ENCODE measurements at places on chromosomes 6 and 20.

- DNase-seq = peak; percentile 77
These were observed 42.7 kb upstream of the GCNT2 start for GRCh38 chr6:10478187-10479040.

DNA sequence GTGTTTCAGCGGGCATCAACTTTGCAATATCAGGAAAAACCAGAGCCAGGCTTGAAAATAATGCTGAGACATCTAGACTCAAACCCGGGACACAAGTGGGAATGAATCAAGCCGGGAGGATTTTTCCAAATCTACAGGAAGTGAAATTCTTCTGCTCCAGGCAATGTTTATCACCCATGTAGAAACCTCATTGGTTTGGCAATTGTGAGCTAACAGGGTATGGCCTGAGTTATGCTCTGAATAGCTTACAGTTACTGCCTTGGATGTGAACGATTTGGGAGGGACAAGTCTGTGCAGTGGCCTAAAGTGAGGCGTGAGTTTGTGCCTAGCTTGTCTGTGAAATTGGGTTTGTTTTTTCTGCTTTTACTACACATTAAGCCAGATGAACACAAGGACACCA lies 87.4 kb downstream of the PCSK2 start:
- DNase-seq = no peak

DNA sequence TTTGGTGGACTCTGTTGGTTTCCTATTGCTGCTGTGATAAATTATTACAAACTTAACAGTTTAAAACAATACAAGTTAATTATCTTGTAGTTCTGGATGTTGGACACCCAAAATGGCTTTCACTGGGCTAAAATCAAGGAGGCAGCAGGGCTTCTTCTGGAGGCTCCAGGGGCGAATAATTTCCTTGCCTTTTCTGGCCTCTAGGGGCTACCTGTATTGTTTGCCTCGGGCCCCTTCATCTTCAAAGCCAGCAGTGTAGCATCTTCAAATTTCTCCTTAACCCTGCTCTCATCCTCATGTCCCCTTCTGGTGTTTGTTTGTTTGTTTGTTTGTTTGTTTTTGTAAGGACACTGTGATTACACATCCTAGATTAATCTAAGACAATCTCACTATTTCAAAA lies 60.5 kb upstream of the ANKEF1 start:
- no peak for DNase-seq

GRCh38 chr6:52726741-52727535 lies 36.3 kb downstream of the GSTA2 start:
- DNase-seq = no peak

GRCh38 chr20:46791722-46792416 lies 82.4 kb downstream of the SLC2A10 start:
- no peak for DNase-seq

DNA sequence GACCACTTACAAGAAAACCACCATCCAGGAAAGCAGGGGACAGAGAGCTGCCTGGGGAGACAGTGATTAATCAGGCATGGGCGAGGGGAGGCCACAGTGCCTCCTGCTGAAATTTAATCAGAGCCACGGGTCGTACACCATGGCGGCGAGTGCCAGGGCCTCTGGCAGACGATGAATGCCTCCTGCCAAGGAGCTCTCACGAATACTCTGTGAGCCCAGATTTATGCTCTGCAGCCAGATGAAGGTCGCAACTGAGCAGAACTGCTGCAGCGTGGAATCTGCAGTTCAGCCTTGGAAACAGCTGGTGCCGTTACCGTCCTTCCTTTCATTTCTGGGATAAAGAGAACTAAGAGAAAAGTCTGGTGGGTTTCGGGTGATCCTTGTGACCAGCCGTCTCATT lies 85.6 kb downstream of the BFSP1 start:
- no peak for DNase-seq

DNA sequence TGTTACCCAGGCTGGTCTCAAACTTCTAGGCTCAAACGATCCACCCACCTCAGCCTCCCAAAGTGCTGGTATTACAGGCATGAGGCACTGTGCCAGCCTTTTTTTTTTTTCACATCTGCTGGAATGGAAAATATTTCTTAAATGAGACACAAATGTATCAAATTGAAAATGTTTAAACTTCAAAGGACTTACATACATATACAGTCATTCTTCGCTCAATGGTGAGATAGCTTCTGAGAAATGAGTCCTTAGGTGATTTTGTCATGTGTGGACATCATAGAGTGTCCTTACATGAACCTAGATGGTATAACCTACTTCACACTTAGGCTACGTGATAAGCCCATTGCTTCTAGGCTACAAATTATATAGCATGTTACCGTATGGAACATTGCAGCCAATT lies 43.1 kb downstream of the MICA start:
- no peak for DNase-seq

DNA sequence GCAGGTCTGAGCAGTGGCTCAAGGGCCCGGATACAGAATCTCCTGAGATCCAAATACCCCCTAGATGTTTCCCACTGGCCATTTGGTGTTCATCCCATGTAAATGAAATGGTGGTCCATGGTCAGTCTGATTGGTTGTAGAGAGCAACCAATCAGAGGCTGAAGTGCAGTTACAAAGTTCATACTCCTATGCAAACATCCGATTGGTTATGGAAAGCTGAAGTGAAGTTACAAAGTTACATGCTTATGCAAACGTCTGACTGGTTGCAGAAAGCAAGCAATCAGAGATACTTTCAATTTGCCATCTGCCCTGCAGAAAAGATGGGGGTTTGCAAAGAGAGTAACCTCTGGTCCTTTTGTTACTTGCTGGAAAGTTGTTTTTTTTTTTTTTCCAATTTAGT lies 313.6 kb downstream of the CDKAL1 start:
- no peak for DNase-seq

DNA sequence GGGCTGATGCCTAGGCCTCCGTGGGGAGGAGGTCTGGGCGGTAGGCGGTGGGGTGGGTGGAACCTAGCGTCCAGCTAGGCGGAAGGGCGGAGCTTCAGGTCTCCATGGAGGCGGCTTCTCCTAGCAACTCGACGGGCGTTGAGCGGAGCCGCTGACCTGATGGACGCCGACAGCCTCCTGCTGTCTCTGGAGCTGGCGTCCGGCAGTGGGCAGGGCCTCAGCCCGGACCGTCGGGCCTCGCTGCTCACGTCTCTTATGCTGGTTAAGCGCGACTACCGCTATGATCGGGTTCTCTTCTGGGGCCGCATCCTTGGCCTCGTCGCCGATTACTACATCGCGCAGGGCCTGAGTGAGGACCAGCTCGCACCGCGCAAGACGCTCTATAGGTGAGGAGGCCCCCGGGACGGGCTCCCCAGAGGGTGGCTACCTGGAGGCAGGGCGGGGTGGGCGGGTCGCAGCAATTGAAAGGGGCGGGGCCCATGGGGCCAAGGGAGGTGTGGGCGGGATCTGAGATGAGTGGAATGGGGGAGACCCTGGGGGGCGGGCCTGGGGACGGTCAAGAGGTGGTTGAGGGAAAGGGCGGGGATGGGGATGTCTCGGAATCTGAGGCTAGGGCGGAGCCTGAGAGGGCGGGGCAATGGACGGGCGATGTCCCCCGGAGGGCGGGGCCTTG lies at the start of gene RSPH9:
Gene RSPH9 (plus strand): TSS at position 97 of the 673 bp plus-strand sequence. CDS start 63 bp downstream, at position 160.
- DNase-seq = peak; percentile 61

- no peak for DNase-seq
These were observed 571.7 kb downstream of the DHX35 start for GRCh38 chr20:39533858-39534257.

GRCh38 chr20:49615401-49616153 lies 47.6 kb upstream of the PTGIS start:
- no peak for DNase-seq

GRCh38 chr20:22699396-22699795 lies 115.0 kb upstream of the FOXA2 start:
- no peak for DNase-seq

- DNase-seq = peak; percentile 6
These were observed 15.6 kb upstream of the SYNDIG1 start for GRCh38 chr20:24453869-24454268.

- no peak for DNase-seq
These were observed 133.9 kb downstream of the KIF13A start for GRCh38 chr6:17853533-17853932.

GRCh38 chr6:34146801-34147592 lies 1.1 kb upstream of the GRM4 start:
- DNase-seq = no peak

DNA sequence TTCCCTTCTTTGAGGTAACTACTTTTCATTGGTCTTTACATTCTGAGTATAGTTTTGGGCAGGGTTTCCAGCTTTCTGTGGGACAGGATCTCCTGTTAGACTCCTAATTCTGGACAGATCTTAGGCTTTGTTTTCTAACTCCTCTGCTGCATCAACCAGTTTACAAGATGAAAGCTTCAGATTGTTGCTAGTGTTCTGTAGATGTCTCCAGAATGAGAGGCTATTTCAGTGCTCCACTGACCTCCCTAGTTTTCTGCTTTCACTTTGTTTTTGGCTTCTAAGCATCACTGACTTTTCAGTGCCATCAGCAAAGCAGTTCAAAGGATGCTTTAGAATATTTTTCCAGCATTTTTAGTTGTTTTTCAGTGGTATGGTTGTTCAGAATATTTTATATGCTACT lies 101.4 kb downstream of the LIN28B start:
- DNase-seq = no peak

- DNase-seq = no peak
These were observed 707.9 kb downstream of the RFPL4B start for GRCh38 chr6:113055061-113055460.

GRCh38 chr6:136127873-136128272 lies 122.2 kb downstream of the MTFR2 start:
- DNase-seq = no peak

DNA sequence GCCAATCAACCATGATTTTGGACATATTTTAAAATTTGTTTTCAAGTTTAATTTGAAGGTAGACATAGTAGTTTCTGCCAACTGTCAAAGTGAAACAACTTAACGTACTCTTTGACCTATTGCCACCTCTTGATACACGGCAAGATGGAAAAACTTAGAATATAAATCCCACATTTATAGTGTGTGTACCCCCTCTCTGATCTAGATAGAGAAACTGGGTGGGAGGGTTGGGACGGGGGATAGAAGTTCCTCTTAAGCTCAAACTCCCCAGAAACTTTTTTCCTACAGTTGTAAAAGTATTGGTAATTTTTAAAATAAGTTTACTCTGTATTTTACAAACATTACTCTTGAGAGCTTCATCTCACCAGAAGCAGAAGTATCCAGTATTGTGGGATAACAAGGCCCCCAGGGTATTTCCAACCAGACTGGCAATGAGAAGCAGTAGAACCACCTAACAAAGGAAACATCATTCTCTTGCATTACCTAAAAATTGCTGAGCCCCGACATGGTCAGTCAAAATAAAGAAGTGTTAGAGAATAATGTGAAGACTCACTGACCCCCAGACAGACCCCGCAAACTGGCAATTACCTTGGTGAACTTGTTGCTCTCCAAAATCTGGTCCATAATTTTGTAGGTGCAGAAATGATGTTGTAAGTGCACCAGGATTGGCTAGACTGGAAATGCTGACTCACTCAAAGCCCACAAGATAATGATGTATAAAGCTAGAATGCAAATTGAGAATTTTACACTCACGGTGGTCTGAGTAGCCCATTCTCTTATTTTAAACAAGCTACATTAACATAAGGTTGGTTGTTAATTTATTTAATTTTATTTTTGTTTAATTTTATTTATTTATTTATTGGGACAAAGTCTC lies 74.7 kb upstream of the TNFAIP3 start:
- peak; percentile 71 for DNase-seq

- peak; percentile 87 for DNase-seq
These were observed 280.6 kb upstream of the PRDM1 start for GRCh38 chr6:105805501-105806023.

GRCh38 chr20:7617797-7618196 lies 322.5 kb downstream of the HAO1 start:
- no peak for DNase-seq

DNA sequence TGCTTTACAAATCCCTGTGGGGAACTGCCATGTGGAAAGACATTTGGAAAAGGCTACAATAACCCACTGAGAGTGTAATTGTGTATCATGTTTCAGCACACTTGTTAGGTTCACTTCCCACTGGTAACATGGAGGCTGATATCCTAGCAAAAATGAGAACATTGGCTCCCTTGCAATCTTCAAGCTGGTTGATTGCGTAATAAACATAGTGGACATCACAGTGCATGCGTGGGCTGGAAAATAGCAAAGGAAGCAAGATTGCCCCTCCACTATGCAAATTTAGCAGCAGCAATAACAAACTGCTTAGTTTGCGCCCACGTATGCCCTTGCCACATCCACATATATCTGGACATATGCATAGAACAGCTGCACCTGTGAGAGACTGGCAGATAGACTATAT lies 410.2 kb downstream of the MEI4 start:
- DNase-seq = no peak

DNA sequence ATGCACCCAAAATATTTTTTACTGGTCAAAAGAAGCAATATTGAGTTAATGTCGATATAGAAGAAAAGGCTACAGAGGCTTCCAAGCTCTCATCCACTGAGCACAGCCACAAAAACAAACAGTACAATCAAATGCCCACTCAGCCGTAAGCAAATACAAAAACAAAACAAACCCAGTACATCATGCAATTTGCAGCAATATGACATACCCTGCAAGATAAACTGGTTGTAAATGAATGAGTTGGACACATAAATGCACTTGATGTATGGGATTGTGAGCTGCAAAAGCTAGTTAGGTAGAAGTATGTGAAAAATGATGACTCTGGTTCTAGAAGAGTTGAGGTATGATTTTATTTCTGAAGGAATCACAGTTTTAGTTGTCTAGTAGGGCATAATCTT lies 83.9 kb downstream of the SESN1 start:
- no peak for DNase-seq

DNA sequence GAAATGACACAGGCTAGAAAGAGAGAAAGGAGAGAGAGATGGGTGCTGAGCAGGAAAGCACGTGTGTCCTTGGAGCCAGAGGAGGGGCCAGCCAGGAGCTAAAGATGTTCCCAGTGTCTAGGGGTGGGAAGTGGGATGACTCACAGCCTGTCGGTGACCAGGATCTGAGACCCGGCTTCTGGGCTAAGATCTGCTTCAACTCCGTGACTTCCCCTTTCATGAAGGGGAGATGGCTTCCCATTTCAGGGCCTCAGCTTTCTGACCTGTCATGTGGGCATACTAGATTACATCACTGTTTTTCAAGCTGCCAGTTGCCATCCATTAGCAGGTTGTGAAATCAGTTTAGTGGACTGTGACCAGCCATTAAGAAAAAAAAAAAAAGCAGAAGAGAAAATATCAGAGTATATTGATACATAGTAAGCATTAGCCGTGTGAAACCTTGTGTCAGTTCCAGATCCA lies 5.4 kb downstream of the TGM3 start:
- DNase-seq = peak; percentile 98

- peak; percentile 73 for DNase-seq
These were observed 1.4 kb downstream of the MAPK13 start for GRCh38 chr6:36131511-36132245.

DNA sequence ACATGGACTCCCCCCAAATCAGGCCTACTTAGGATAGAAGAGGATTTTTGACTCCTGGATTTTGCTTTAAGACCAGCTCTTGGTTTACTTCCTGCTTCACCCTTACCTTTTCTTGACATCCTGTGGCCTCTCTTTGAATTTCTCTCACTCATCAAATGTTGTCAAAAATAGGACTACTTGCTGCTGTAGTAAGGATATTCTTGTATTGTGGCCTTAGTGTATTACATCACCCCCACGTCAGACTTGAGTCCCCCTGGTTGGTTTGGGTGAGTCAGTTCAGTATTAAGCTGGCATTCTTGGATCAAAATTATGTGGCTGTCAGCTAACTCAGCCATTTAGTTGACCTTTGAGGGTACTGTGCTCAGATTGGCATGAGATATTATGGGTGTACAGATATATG lies 1.1 kb downstream of the TPX2 start:
- DNase-seq = peak; percentile 43

GRCh38 chr6:106318851-106319250 lies 6.7 kb downstream of the ATG5 start:
- peak; percentile 23 for DNase-seq
